ENCODE measurements at places on chromosomes 2 and 18. TPM values are rescaled to one million over a fixed set of nuclear protein-coding genes. Genes with fewer than 3 reads are reported as not detected.

The RAB10 gene
- 91.9 TPM for total RNA-seq

The ZC3H8 gene
- total RNA-seq, result 12.0 TPM

The ATP6V1C2 gene
- 1.6 TPM for total RNA-seq

The MEP1B gene
- not detected for total RNA-seq

The ABCG5 gene
- not detected for total RNA-seq

The TLX2 gene
- total RNA-seq, result not detected

The IL36RN gene
- not detected for total RNA-seq

The SH3RF3 gene
- total RNA-seq, result 6.6 TPM

The NGEF gene
- not detected for total RNA-seq

The TCF7L1 gene
- total RNA-seq, result 9.3 TPM

The DNAH6 gene
- total RNA-seq, result 0.08 TPM

The GCG gene
- total RNA-seq, result not detected

The DPP10 gene
- 0.32 TPM for total RNA-seq

The CFAP210 gene
- not detected for total RNA-seq

The PRKAG3 gene
- total RNA-seq, result not detected

Data from Right ventricle myocardium superior (tissue), 1 donor.